Stimulated activated CD8-positive, alpha-beta memory T cell treated with anti-CD3 and anti-CD28 coated beads, Interleukin-2, amount 100 ng/mL, for 48 hours (primary cell): ENCODE measurements at places on chromosomes 2 and 18.
A peak's percentile ranks its signal among the peaks of the same experiment; 100 is the strongest.

DNA sequence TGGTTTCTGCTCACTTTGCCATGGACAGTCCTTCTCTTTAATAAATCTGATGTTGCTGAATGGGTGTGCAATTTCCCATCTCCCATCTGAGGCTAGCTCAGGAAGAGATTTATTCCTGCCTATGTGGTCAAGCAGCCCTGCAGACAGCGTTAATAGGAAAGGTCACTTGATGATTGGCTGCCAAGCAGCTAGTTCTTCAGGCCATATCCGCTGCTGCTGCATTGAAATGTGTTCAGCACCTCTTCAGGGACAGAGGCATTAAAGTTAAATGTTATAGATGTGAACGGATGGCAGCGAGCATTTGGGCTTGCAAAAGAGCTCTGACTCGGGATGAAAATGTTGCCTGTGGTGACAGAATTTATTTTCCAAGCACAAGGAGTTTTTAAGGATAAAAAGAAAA, 474.2 kb downstream of the PIK3C3 start:
- no peak for DNase-seq

- DNase-seq: no peak
Observed at GRCh38 chr2:134466141-134466540, 212.3 kb downstream of the MGAT5 start.

GRCh38 chr18:27785815-27786471, 391.0 kb downstream of the CDH2 start:
- DNase-seq: no peak

DNA sequence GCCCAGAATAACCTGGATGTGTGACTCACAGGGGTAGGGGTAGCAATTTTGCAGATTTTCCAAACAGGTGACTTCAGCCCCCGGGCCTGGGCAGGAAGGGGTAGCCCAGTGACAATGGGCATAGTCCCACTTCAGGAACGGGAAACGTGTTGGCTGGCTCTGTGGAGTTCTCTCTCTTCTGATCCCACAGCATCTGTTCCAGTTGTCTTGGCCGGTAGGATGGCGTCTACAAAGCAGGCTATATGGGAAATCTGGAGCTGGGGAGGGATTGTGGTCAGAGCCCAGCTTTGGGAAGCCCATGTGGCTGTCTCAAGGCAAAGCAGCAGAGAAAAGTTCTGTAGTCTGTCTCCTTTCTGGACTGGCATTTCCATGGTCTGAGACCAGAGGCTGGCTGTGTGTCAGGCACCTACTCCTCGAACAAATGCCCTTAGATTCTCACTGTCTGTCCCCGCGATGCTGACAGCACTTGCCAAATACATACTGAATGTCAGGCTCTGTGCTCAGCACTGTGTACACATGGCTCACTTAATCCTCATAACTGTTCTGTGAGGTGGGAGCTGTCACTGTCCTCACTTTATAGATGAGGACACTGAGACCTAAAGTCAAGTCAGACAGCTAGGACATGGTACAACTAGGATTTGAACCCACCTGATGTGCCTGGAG, 17.9 kb upstream of the TMEM214 start:
- no peak for DNase-seq

- DNase-seq: no peak
Observed at GRCh38 chr2:171568089-171568488, 45.8 kb downstream of the CYBRD1 start.

DNA sequence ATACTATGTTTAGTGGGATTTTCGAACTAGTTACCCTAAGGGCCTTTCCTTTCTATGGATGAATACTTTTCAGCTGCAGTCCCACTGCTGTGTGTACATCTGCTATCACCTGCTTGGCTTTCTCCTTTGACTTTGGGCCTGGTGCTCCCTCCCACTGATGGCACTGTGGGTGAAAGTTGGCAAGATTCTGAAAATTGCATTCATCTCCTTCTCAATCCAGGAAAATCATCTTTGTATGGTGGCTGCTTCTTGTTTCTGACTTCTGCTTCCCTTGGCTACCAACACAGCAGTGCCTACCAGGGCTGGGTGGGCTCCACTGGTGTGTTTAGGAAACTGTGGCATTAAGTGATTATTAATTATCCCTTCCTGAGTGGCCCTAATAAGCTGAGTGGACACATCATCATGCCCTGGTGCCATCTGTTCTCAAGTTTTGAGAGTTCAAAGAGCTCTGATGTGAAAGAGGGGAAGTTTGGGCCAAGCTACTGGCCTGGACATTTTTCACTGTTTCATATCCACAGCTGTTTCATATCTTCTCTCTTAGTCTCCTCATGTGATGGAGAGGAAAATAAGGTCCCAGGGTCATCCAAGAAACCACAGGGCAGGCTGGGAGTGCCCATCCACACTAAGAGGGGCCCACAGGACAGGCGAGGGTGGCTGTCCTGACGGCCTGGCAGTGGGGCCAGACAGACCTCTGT, 16.7 kb downstream of the HK2 start:
- DNase-seq: no peak

DNA sequence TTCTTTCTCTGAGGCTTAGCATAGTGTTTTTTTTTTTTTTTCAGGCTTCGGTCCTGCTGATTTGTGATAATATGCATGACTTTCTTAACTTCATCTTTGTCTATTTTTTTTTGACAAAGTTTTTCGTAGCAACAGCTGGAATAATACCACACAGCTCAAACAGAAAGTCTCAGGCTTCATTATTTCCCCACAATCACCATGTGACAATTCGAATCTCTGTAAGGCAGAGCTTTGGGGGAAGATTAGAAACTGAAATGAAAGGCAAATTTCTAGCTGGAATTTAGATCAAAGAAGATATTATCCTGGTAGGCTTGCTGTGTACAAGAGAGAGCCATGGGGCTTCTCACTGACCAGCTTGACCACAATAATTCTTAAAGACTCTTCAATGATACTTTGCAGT, 12.2 kb upstream of the CD28 start:
- DNase-seq: no peak

- DNase-seq: peak; percentile 44
Observed at GRCh38 chr2:238784671-238785527, 63.0 kb upstream of the TWIST2 start.

- DNase-seq: no peak
Observed at GRCh38 chr18:12315911-12316310, 7.9 kb downstream of the TUBB6 start.
